ENCODE measurements at places on chromosomes 5 and 9.

- DNase-seq, result no peak
Observed at GRCh38 chr9:70826562-70826961, 294.9 kb downstream of the TRPM3 start.

DNA sequence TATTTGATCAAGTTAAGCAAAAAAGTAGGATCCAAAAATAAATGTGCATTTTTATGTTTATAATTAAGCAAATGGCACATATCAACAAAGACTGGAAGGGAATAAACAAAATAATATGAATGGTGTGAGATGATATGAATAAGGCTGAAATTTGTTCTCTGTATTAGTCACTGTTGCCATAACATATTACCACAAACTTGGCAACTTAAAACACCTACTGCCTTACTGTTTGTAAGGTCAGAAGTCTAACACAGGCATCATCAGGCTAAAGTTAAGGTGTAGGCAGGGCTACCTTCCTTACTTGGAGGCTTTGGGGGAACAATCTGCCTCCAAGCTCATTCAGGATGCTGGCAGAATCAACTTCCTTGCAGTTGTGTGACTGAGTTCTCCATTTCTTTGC, 19.3 kb downstream of the PGGT1B start:
- DNase-seq, result no peak

DNA sequence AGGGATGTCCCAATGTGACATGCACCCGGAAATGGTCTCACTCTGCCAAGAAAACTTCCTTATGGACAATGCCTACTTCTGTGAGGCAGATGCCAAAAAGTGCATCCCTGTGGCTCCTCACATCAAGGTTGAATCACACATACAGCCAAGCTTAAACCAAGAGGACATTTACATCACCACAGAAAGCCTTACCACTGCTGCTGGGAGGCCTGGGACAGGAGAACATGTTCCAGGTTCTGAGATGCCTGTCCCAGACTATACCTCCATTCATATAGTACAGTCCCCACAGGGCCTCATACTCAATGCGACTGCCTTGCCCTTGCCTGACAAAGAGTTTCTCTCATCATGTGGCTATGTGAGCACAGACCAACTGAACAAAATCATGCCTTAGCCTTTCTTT, 37.6 kb upstream of the CCDC152 start:
- DNase-seq, result no peak

DNA sequence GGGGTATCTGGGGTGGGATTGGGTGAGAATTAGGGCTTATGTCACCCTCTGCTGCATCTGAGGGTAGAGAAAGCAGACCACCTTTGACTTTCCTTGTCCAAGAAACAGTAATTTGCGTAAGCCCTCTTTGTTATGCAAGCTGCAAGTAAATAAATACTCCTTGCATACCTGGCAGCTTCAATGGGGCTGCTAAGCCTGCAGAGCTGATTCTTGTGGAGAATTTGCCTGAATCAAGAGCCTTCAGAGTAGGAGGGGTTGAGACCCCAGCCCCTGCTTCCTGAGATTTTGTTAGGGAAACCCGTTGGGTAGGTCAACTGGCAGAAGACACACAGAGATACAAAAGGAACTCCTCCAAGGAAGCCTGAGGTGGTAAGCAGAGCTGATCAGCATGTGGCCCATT, 515.1 kb downstream of the DMAC1 start:
- no peak for DNase-seq

DNA sequence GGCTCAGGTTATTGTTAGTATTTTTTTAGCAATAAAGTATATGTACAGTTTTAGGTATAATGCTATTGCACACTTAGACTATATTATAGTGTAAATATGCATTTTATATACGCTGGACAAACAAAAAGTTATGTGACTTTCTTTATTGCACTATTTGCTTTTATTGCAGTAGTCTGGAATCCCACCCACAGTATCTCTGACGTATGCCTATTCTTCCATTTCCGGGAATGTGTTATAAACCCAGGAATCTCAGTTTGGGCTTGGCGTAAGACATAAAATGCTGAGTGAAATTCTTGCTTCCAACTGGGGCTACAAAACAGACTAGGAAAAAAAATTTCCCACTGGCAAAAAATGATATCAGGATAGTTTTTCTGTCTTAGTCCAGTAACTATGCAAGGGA, 119.1 kb downstream of the HTR1A start:
- no peak for DNase-seq

DNA sequence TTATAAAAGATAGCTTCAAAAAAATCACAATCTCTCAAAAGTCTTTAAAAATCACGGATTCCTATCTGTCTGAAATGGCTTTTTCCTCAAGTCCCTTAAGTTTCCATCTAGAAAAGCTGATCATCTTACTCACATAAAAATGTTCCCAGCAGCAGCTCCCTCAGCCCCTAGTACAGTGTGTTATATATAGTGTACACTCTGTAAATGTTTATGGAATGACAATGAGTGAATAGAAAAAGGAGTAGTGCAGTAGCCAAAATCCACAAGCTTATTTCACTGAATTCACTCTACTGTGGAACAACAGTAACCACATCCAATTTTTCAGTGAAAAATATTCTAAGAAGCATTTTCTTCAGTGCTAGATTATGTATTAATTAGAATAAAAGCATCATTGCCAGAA, 609.4 kb downstream of the DTWD2 start:
- no peak for DNase-seq

DNA sequence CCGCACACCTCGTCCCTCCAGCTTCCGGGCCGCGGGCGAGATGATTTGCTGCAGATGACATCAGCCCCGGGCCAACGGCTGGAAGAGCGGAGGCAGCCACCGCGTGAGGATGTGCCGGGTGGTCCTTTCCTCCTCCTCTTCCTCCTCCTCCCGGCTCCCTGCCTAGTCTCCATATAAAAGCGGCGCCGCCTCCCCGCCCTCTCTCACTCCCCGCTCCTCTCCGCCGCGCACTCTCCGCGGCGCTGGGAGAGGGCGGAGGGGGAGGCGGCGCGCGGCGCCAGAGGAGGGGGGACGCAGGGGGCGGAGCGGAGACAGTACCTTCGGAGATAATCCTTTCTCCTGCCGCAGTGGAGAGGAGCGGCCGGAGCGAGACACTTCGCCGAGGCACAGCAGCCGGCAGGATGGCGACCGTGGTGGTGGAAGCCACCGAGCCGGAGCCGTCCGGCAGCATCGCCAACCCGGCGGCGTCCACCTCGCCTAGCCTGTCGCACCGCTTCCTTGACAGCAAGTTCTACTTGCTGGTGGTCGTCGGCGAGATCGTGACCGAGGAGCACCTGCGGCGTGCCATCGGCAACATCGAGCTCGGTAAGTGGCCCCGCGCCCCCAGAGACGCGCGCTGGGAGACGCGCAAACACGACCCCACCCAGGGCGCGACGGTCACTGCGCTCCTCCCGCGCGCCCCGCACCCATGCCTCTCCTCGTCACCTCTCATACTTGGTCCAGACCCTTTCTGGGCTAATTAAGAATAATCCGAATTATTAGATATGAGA, at the start of gene MAP1B:
MAP1B (plus strand) TSS at position 345 of the 770 bp plus-strand sequence; CDS start at position 402, 57 bp downstream.
- DNase-seq, result no peak

DNA sequence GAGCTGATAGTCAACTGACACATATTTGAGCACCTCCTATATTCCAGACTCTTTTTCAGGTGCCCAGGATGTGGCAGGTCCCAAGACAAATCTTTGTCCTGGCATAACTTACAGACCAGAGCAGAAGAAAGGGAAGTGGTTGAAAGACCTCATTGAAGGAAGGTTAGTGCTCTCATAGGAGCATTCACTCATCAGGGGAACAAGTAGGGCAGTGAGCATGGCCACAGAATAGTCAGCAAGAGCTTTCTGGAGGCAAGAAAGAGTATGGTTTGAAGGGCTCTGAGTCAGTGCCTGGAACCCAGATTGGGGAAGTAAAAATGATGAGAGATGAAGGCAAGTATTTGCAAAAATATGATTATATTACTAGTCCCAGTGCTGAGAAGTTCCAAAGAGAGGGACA, 25.0 kb upstream of the ERMP1 start:
- DNase-seq, result no peak

DNA sequence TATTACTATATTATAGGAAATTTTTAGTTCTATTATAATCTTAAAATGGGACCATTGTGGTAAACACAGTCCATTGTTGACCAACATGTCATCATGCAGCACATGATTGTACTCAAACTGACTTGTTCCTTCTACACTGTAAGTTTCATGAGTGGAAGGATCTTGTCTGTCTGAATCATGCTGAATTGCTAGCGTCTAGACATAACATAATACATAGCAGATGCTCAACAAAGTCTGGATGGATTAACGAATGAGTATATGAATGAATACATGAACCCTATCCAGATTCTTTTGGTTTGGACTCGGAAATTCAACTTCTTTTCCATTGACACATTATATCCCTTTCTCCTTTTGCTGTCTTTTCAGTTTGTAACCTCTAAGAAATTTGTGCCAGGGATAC, 429.2 kb upstream of the SGCD start:
- DNase-seq, result no peak

GRCh38 chr5:93596310-93596675, 13.3 kb downstream of the NR2F1 start:
- DNase-seq, result no peak

- no peak for DNase-seq
Observed at GRCh38 chr5:20224046-20224445, 236.0 kb upstream of the CDH18 start.

All from activated naive CD4-positive, alpha-beta T cell treated with anti-CD3 and anti-CD28 coated beads, Interleukin-2, amount 50 U/mL, for 16 hours (primary cell).